ENCODE measurements at places on chromosomes 1 and 21.

DNA sequence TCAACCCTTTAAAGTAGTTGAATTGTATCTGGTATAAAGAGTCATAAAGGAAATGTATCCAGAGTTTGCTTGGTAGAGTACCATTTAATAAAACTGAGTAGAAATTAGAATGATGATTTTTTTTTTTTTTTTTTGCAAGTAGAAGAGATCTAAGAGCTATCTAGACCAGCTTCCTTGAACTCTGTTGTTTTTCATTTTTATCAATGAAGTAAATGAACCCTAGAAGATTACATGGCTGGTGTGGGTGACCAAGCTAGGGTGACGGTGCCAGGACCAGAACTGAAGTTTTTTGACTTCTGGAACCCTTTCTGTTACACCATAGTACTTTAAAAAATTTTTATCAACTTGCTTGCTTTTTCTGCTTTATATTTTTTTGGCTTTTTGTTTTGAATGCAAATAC lies 36.9 kb downstream of the MACO1 start:
- no peak for DNase-seq

- DNase-seq, result no peak
These were observed 8.7 kb upstream of the C2CD2 start for GRCh38 chr21:41962425-41962966.

GRCh38 chr21:35399706-35400105 lies 350.6 kb upstream of the RUNX1 start:
- DNase-seq, result no peak

DNA sequence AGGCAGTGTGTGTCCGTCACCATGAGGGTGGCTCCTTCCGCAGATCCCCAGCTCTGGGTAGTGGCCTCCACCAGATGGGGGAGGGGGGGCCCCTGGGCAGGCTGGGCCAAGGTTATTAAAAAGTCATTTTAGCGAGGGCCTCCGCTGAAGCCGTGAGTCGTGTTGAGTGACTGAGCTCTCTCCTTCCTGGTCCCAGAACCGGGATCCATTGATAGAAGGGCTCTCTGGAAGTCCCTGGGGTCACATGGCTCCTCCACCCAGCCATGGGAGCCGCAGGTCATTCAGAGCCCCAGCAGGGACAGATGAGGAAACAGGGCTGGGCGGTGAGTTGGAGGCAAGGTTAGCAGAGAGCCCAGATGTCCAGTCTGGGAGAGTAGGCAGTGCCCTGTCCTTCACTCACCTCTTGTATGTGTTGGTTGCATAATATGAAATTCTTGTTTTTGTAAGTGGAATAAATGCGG lies 12.9 kb downstream of the MIIP start:
- no peak for DNase-seq

DNA sequence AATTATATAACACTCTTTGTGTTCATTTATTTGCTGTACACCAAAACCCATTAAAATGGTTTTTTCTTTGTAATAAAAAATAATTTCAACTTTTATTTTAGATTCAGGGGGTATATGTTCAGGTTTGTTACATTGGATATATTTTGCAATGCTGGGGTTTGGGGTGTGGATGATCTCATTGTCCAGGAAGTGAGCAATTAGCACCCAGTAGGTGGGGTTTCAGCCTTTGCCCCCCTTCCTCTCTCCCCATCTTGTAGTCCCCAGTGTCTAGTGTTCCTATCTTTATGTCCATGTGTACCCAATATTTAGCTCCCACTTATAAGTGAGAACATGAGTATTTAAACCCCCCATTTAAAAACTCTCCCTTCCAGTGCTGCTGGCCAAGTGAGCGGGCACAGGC lies 184.6 kb downstream of the RHOU start:
- DNase-seq, result no peak

DNA sequence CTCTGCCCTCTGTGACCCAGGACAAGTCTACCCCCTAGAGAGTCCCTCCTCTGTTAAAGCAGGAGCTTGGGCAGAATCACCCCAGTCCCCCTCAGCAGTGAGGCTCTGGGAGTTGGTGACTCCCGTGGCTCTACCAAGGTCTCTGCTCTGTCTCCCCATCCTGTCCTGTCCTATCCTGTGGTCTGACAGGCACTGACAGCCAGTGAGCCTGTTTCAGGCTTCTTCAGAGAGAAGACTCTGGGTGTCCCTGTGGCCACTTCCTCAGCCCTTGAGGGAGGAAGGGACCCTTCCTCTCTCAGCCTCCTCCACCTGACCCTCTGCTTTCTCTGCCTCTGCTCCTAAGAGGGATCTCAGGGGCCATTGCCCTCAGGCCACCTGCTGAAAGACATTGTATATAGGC lies 148.7 kb downstream of the FCRL5 start:
- DNase-seq, result no peak

- no peak for DNase-seq
These were observed 55.8 kb upstream of the BOLA1 start for GRCh38 chr1:149843431-149844041.

- DNase-seq, result no peak
These were observed 54.7 kb downstream of the NDUFS5 start for GRCh38 chr1:39080831-39081270.

- DNase-seq, result no peak
These were observed 77.3 kb downstream of the RPE65 start for GRCh38 chr1:68372487-68372886.

DNA sequence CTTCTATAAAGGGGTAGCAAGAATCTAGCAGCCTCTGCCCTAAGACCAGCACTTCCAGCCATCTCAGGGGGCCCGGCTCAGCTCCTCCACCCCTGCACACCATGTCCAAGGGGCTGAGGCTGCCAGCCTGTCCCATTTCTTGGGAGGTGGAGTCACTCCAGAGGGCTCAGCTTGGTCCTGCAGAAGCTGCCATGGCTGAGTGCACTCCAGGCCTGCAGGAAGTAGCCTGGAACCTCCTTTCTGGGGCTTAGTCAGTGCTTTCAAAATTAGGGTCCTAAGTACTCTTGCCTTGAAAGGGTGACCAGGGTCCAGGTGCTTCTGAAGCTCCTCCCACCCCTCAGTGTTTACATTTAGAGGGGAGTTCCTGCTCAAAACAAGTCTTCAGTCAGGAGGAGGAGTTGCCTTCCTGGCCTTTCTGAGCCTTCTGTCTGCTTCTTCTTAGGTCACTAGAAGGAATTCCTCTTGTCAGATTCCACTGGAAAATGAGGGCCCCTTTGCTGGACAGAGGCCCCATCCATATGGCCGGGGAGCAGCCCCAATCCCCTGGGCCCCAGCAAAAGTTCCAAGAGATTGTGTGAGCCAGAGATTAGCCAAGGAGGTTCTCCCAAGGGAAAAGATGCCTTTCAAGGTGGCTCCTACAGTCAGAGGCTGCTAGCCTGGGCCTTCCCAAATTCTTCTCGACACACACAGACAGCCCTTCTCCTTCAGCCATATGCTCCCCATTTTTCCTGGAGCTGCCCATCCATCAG lies 128.1 kb upstream of the VAMP3 start:
- DNase-seq, result no peak

GRCh38 chr1:226697151-226697928 lies 41.7 kb downstream of the ITPKB start:
- DNase-seq, result no peak

DNA sequence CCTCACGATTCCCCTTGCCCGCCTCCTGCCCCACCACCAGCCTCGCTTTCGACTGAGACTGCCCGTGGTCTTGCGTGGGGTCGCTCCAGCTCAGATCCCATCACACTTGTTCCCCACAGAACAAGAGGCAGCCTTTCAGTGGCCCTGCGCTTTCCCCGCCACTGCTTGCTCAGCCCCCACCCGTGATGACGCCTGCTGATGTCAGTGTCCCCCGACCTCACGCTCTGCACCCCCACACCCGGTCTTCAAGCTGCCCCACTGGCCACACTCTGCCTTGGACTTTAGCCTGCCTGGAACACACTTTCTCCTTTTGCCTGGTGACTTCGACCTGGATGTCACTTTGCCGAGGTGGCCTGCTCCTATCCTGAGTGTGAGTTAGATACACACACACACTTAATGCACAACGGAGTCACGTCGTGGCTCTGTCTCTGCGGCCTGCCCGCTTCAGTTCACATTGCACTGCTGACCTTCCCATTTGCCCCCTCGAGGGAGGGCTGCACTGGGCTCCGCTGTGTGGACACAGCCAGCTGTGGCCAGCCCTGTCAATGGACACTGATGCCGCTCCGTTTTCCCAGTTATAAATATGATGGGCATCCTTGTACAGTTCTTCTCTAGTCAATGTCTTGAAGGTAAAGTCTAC lies 13.0 kb downstream of the AGPAT3 start:
- no peak for DNase-seq

GRCh38 chr1:179708434-179709195 lies 34.5 kb upstream of the FAM163A start:
- no peak for DNase-seq

DNA sequence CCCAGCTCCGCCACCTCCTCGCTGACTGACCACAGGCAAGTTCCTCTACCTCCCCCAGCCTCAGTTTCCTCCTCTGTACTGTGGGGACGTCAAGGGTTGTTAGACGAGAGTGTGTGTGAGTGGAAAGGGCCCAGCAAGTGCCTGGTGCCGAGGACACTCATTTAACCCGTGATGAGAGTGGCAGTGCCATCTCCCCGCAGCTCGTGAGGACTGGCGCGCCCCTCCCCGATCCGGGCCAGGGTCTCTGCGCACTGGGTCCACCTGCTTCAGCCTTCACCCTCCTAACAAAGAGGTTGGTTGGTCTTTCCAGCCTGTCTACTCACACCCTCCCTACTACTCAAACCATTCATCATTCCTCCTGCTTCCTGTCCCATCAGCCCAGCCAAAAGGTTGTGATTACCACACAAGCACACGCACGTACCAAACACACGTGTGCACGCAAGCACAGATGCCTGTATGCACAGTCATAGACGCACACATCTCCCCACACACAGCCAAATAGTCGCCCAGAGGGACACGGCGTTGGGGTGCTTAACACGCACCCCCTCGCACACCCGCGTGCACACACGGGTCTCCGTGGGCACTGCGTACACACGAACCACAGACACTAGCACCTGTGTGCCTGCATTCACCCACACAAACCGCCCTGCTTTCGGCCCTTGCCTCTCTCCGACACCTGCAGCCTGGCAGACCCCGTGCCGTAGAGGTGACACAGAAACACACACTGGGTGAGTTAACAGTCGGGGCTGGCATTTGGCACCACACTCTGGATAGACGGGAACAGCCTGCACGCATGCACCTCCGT lies 39.3 kb downstream of the TAS1R2 start:
- no peak for DNase-seq

DNA sequence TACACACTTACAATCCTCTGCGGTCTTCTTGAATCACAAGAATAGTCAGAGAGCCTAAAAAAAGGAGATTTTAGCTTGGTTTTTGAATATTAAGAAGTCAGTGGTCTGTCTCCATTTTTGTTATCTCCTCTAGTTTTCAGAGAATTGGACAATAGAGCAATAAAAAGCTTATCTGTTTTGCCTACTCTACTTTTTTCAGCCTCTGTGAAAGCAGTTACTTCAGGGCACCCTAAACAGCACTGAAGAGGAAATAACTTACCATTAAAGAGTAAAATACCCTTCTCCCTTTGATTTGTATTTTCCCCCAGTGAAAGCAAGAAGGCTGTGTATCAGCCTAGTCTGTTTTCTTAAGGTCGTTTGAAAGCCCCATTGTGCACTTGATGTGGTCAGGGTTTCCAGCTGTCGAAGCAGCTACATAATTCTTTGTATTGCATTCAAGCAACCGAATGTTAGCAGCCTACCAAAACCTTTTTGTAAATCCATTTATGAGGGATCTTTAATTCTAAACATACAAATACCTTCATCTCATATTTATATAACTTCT lies 1.0 kb downstream of the NTMT2 start:
- no peak for DNase-seq

- DNase-seq, result no peak
These were observed 49.9 kb downstream of the SNX27 start for GRCh38 chr1:151661751-151662150.

DNA sequence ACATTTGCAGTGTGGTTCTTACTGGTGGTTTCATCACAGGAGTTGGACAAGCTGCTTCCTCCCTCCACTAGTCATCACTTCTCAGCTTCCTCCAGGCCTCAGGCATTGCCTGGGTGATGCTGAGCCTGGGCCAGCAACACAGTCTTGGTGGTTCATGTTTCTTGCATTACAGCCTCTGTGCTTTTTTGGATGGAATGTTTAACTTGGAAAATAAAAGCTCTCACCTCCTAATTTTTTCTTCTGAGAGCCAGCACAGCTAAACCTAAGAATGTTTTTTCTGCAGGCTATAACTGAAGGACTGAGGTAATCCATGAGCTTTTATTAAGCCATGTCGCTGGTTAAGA lies 66.1 kb upstream of the RHOU start:
- no peak for DNase-seq

GRCh38 chr1:208098773-208099172 lies 145.4 kb downstream of the PLXNA2 start:
- no peak for DNase-seq

DNA sequence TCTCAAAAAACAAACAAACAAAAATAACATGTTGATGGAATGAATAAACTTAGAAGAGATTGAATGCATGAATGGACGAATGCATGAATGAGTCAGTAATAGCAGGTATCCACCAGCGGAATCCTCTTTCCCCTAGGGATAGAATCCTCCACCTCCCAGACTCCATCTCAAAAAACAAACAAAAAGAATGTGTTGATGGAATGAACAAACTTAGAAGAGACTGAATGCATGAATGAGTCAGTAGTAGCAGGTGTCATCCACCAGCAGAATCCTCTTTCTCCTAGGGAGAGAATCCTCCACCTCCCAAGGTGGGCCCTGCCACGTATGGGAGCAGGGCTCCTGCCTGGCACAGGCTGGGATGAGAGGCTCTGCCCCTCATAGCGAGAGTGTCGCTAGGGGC lies 26.8 kb upstream of the RNF19B start:
- no peak for DNase-seq
